ENCODE measurements at places on chromosomes 1 and 21.

DNA sequence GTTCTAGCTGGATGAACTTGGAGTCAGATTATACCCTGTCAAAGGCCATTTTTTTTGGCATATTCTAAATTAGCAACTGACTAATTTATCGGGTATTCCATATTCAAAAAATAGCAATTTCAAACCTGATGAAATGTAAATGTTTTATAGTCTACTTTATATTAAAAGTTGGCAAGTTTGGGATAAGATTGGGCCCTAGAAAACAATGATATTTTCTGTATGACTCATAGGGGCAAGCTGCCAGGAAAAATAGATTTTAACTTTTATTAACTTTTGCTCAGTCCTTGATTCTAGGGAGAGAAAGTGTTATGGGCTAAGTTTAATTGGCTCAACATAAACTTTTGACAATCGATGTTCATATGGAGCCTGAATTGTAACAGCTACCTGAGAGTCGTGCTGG, 576.9 kb upstream of the B3GALT2 start:
- no peaks in the 10 kb centered on the region for H3K36me3 ChIP-seq
- no peak overlapping the region for H3K4me3 ChIP-seq
- H3K27me3 ChIP-seq = no peaks in the 10 kb centered on the region
- DNase-seq = no peak

- H3K4me1 ChIP-seq = peaks cover 29% of the 10 kb centered on the region
- H3K4me3 ChIP-seq = no peak overlapping the region
- no peaks in the 10 kb centered on the region for H3K36me3 ChIP-seq
- H3K27me3 ChIP-seq = no peaks in the 10 kb centered on the region
- H3K27ac ChIP-seq = peak overlapping the region; percentile 4
- DNase-seq = no peak
These were observed 215.8 kb downstream of the TRABD2B start for GRCh38 chr1:47781171-47781959.

DNA sequence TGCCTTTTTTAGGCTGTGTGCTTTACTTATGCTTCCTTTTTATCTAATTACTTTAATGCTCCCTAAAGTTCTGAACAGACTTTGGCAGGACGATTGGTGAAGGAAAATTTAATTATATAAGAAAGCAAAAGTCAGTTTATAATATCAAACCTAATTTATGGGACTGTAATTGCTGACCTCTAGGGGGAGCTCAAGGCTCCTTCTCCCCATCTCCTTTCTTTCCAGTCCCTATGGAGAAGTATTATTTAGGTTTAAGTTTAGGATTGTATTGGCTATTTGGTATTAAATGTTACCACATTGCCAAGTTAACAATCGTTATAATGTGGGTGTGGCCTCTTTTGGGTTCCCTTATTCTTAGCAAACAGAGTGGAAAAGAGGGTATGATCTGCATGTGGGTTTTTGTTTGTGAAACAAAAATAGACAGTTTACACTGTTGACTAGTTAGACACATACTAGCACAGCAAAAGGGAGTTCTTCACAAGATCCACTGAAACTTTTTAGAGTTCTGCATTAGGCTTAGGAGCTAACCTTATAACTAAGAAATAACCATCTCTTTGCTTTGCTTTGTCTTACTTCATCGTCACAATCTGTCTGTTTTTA, 48.2 kb upstream of the TNFSF4 start:
- H3K27ac ChIP-seq = no peak overlapping the region
- H3K27me3 ChIP-seq = no peaks in the 10 kb centered on the region
- no peaks in the 10 kb centered on the region for H3K4me1 ChIP-seq

DNA sequence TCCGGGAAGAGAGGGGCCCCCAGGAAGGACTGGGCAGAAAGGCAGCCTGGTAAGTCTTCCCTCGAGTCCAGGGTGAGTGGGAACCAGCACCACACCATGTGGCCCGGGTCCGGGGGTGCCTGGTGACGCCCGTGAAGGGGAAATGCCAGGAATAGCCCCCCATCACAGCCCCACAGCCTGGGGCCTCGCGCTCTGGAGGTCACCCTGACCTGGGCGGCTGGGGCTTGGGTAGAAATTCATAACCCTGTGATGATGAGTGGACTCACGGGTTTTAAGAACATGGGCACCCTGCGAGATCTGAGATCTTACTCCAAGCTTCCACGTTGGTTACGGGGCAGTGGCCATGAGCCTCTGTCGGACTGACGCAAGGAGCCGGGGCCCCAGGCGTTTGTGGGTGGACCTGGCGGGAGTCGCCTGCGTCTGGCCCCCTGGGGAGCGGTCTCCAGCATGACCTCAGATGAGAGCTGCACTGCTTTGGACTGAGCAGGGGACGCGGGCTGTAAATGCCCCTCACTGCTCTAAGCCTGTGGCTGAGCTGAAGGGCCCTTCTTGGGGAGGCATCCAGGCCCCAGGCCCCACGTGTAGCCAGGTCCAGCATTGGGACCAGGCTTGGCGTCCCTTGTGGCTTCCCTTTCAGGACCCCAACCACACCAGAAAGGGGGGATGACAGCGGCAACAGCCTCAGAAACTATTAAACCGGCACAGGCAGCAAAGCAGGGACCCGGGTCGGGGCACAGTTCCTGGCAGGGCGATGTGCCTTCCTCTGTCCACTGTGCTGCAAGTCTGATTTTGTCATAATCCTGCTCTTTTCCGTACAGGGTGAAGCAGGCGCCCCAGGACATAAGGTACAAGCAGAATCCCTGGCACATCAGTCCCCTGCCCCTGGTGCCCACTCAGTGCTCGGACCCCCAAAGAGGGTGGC, 60.0 kb downstream of the SLC19A1 start:
- H3K4me3 ChIP-seq = no peak overlapping the region
- peaks cover 5% of the 10 kb centered on the region for H3K4me1 ChIP-seq

DNA sequence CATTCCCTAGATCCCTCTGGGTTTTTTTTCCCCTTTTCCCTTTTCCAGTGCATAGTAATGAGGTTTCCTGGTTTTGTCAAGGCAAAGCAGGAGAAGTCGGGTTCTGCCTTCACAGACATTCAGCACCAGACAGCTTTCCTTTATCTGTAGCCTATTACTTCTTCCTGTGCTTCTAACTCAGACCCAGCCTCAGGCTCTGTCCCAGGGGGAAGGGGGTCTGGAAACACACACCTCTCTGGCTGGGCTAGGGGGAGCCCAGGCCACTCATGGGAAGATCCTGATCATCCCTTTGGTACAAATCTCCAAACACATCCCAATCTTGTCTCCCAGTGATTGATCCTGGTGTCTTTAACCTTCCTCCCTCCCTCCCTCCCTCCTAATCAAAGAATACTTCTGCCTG, 656.4 kb downstream of the LMO4 start:
- H3K27me3 ChIP-seq = no peaks in the 10 kb centered on the region
- H3K36me3 ChIP-seq = no peaks in the 10 kb centered on the region
- no peak overlapping the region for H3K27ac ChIP-seq
- no peak overlapping the region for H3K4me3 ChIP-seq
- no peak for DNase-seq

DNA sequence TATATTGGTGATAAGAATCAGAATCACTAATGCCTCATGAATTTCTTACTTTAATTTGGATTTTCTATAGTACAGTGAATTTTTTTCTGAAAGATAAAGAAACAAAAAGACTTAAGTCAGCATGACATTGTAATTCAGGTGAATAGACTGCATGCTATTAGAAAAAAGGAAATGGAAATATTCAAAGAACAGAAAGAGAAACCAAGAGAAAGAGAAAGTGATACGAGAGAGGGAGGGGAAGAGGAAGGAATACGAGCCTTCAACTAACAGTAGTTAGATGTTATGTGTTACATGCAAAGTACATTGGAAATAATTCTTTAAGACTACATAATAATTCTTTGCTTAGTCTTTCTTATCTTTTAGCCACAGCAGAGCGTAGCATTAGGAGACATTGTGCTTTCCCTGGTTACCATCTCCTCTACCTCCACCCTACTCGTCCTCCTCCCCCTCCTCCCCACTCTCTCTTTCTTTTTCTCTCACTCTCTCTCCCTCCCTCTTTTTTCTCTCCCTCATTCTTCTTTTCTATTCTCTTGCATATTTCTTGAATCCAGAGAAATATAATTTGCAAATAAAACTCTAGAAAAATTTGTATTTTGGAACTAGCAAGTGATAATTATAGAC, 46.4 kb upstream of the ADGRL4 start:
- peak overlapping the region; percentile 33 for H3K4me3 ChIP-seq
- no peaks in the 10 kb centered on the region for H3K36me3 ChIP-seq
- H3K27ac ChIP-seq = no peak overlapping the region
- H3K27me3 ChIP-seq = no peaks in the 10 kb centered on the region
- no peaks in the 10 kb centered on the region for H3K4me1 ChIP-seq

DNA sequence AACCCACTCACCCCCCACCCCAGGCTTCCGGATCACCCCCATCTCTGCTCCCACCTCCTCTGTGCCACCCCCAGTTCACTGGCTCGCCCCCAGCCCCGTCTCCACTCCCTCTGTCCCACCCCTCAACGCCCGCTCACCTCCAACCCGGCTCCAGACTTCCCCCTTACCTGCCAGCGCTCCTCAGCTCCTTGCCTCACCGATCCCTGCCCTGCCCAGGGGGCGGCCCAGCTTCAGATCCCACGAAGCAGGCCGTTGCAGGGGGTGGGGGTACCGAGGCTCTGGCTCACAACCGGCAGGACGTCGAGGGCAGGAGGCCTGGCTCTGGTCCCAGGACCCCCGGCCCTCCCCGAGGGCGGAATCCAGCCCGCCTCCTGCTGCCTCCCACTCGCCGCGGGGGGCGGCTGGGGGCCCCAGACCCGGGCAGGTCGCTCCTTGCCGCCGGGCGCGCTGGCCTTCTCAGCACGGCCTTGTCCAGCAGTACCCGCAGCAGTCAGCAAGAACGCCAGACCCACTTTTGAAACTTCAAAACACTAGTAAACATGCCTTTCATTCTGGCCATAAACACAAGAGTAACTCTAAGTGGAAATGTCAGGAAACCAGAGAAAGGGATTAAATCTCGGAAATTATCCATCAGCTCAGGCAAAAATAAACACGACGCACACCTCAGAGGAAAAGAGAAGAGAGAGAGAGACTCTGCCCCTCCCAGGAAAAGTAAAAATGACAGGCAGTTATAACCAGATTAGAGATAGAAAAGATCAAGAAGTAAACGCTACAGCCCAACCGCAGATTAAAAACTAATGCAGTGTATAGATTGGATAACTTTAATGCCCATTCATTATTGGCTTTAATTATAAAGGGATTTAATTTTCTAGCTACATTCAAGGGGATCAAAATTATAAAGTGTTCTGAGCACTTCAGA, 1.0 kb upstream of the FAM89A start:
- no peaks in the 10 kb centered on the region for H3K27me3 ChIP-seq
- peak overlapping the region; percentile 87 for H3K4me3 ChIP-seq
- no peak for DNase-seq
- no peaks in the 10 kb centered on the region for H3K36me3 ChIP-seq

GRCh38 chr1:2529784-2530512, at the start of gene HES5:
Gene HES5 (minus strand): TSS chr1:2530263. CDS start chr1:2530164, 99 bp downstream.
- no peak within 1 kb of the TSS for H3K27ac ChIP-seq
- peaks cover 65% of the 10 kb centered on the region for H3K4me1 ChIP-seq
- H3K27me3 ChIP-seq = no peaks in the 10 kb centered on the region

- no peak overlapping the region for H3K27ac ChIP-seq
- no peaks in the 10 kb centered on the region for H3K4me1 ChIP-seq
- no peak overlapping the region for H3K4me3 ChIP-seq
- no peaks in the 10 kb centered on the region for H3K27me3 ChIP-seq
- no peak for DNase-seq
These were observed 294.7 kb upstream of the POGK start for GRCh38 chr1:166544561-166544960.

- H3K27me3 ChIP-seq = no peaks in the 10 kb centered on the region
- peak overlapping the region; percentile 75 for H3K27ac ChIP-seq
- no peak overlapping the region for H3K4me3 ChIP-seq
These were observed 25.0 kb downstream of the CAPN2 start for GRCh38 chr1:223737342-223737741.

- no peak overlapping the region for H3K4me3 ChIP-seq
- peaks cover 21% of the 10 kb centered on the region for H3K36me3 ChIP-seq
- H3K27me3 ChIP-seq = no peaks in the 10 kb centered on the region
- no peaks in the 10 kb centered on the region for H3K4me1 ChIP-seq
These were observed 36.7 kb downstream of the AGL start for GRCh38 chr1:99886841-99887240.

DNA sequence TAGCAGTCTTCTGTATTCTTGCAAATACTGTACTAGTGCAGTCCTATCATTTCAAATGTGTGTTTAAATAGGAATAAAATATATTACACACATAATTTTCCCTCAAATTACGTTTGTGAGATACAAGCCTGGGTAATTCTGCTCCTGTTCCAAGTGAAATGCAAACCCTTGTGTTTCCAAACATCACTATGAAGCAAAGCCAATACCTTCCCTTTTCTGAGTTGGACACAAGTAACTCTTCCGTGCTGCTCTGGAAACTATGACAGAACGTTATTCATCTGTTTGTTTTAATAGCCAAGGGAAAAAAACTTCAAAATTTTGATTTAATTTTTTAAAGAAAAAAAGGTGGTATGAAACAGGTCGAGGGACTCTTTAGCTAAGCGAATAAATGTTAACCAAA, 73.7 kb upstream of the UBE2U start:
- no peaks in the 10 kb centered on the region for H3K27me3 ChIP-seq
- no peak overlapping the region for H3K27ac ChIP-seq
- no peaks in the 10 kb centered on the region for H3K36me3 ChIP-seq
- H3K4me3 ChIP-seq = no peak overlapping the region
- DNase-seq = no peak

- no peak overlapping the region for H3K4me3 ChIP-seq
- H3K36me3 ChIP-seq = no peaks in the 10 kb centered on the region
- H3K4me1 ChIP-seq = no peaks in the 10 kb centered on the region
These were observed 116.4 kb downstream of the USH2A start for GRCh38 chr1:216306830-216307229.

DNA sequence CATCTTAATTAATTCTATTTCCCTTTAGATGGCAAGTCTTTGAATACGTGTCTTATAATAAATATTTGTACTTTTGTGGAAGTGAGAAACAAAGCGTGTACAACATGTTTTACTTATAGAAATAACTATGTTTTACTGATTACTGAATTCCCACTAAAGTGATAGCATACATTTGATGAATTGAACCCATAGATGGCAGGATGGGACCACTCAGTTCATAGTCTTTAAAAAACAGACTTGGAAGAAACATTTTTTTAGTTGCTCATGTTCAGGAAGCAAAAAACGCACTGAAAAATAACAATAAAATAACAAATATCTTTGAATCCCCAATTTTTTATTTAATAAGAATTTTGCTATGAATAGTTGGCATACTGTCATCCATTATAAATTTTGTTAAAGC, 507.1 kb upstream of the ZRANB2 start:
- H3K27me3 ChIP-seq = no peaks in the 10 kb centered on the region
- no peak overlapping the region for H3K4me3 ChIP-seq
- H3K36me3 ChIP-seq = no peaks in the 10 kb centered on the region
- no peaks in the 10 kb centered on the region for H3K4me1 ChIP-seq
- H3K27ac ChIP-seq = no peak overlapping the region
